Activated CD4-positive, CD25-positive, alpha-beta regulatory T cell treated with anti-CD3 and anti-CD28 coated beads, Interleukin-2, amount 50 U/mL, for 24 hours (primary cell): ENCODE measurements at places on chromosomes 6 and 20.

GRCh38 chr6:4021854-4022695 is 56.9 kb downstream of the FAM217A start:
- no peak for ATAC-seq

DNA sequence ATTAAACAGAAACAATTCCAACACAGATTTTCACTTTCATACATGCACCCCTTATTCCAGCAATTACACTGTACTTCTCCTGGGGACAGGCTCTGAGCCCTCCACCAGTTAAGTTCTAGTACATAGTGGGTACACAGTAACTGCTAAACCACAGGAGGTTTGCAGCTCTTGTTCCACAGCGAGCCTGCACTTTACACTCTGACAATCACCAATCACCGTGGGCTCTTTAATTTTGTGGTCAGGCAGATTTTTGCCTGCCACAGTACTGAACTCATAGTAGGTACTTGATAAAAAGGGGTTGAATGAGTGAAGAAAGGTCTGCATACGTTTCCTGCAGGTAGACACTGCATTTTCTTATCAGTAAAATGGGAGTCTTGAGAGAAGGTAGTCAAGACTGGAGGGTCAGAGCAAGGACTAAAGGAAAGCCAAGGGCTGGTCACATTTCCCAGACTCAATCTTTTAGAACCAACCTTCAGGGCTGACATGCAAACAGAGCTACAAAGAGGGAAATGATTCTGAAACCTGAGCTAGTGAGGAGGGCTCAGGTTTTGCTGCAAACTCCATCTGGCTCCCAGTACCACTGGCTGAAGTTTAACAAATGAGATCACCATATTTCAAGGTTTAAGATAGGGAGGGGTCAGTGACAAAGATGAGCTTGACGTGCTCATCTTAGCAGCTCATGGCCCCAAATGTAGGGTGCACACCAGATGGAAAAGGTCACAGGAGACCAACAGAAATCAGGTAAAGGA is 404.6 kb downstream of the BTBD9 start:
- ATAC-seq: no peak

DNA sequence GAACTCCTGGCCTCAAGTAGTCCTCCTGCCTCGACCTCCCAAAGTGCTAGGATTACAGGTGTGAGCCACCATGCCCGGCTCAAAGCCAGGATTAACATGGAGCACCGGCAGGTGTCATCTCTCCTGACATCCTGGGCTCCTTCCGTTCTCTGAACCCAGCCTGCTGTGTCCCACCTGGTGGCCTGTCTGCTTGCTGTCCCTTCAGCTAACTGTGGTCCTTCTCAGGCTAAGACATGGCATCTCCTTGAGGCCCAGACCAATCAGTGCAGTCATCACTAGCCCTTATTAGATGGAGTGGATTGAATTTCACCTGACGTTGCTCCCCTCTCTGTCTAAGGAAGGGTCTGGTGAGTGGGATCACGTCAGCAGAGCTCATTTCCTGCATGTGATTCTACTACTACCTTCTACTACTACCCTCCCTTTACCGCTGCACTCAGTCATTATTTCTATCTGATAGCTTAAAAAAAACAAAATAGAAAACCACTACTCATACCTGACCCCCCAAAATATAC is 28.0 kb upstream of the SYNJ2 start:
- ATAC-seq: no peak

DNA sequence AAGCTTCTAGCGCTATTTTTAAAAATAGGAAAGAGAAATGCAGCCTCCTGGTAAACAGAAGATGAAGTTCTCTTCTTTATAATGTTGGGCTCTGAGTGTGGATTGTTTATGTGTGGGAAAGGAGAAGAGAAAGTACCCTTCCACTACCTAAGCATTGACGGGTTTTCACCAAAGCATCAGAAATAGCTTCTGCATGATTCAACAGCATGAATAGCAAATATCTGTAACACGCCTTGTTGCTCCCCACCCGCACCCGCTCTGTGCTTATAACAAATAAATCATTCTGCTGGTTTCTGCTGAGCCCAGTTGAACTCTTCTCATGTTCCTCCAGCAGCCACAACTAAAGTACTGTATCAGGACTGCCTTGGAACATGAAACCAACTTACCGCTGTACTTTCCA is 20.7 kb downstream of the TXLNB start:
- ATAC-seq: peak; percentile 33

DNA sequence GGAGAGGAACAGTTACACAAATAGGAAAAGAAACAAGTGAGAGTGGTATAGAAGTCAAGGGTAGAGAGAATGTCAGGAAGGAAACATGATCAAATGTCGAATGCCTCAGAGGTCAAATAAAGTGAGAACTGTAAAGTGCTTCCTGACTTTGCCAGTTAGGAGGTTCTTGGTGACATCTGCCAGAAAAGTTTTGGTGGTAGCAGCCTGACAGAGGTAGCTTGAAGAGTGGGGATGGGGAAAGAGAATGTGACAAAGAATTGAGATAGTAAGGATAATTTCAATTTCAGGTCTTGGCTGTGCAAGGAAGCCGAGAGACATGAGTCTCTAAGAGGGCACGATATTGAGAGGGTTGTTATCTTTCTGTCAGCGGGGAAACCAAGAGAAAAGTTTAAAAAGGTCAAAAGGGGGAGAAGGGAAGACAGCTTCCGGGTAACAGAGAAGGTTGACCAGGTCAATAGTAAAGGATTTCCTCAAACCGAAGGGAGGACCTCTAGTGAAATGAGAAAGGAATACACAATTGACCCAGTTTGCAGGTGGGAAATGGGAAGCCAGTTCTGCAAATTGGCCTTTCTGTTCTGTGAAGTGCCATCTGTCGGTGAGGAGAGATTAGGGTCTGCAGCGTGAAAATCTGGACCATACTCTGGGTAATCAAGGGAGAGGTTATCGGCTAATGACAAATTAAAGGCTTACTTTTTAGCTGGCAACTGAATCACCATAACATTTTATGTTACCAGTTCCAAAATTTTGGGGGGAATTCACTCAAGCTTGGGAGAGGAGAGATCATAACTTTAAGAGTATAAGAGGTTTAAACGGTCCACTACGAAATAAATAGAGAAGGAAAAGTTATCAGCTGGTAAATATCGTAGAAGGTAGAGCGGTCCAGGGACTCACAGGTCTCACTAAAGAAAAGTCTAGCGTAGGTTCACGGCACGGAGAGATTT is 973 bp upstream of the BRD2 start:
- no peak for ATAC-seq

DNA sequence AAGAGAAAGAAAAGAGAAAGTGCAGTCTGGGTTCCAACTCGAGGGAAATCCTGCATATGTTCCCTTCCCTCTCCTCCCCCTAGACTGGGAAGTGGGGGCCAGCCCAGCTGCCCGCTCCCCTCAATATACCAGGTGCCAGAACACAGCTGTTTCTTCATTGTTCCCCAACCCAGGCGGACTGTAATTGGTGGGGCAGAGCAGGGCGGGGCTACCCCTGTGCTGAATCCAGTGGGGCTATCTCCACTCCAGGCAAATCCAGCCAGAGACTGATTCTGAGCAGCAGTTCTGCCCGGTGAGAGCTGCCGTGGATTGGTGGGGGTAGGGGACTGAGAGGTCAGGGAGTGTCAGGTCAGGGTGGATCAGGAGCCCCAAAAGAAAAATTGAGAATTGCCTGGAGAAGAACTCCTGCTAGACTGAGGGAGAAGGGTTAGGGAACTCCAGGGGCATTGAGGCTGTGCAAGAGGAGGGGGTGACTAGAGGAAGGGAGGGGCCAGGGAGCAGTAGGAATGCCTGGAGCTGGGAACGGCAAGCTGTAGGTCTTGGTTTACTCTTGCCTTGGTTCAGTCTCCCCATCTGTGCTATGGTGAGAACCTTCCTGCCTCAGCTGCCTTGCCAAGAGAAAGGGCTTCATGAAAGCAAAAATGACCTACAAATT is at the start of gene MYMX:
Gene MYMX (plus strand): TSS at position 250 of the 655 bp plus-strand sequence. CDS start 546 bp downstream, outside the sequence.
- no peak for ATAC-seq

DNA sequence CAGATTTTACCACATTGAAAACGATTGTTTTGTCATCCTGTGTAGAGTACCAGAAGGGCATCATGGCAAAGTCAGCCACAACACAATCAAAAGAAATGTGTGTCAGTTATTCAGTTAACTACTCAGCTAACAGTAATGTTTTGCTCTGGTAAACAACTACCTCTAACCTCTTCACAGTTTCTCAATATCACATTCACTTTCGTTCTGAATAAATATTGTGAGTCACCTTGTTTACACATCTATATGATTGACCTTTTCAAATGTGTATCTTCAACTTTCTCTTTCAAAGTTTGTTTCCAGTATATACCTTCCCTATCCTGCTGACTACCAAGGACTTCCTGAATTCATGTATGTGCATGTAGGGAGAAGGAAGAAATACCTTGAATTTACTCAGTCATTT is 216.6 kb upstream of the UFL1 start:
- peak; percentile 25 for ATAC-seq

DNA sequence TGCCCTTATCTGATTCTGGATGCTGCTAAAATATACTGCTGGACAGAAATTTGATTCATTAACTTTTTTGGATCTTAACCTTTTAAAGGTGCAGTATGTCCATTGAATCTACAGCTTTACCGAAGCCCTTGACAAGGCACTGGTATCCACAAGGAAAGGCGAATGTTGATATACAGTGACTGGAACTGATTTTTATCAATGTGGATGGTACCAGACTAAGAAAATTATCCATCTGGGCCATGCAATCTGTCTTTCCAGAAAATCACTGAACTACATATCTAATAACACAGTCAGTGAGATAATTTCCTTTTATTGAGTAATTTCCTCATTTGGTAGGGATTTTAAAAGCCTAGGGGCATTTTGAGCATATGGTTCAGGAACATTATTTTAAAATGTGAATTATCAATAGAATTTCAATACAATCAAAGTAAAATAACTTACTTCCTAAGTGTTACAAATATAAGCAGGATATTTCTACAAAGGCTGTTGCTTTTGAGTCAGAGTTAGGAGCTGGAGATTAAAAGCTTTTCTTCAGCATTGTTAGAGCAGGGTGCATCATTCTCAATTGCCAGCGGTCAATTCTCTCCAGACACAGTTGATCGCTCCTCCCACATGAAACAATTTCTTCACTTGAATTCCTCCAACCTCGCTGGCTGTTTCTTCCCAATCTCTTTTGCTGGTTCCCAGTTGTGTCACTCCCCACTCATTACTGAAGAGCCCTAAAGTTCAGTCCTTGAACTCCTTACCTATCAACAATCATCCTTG is 585.3 kb upstream of the FLRT3 start:
- ATAC-seq: no peak

DNA sequence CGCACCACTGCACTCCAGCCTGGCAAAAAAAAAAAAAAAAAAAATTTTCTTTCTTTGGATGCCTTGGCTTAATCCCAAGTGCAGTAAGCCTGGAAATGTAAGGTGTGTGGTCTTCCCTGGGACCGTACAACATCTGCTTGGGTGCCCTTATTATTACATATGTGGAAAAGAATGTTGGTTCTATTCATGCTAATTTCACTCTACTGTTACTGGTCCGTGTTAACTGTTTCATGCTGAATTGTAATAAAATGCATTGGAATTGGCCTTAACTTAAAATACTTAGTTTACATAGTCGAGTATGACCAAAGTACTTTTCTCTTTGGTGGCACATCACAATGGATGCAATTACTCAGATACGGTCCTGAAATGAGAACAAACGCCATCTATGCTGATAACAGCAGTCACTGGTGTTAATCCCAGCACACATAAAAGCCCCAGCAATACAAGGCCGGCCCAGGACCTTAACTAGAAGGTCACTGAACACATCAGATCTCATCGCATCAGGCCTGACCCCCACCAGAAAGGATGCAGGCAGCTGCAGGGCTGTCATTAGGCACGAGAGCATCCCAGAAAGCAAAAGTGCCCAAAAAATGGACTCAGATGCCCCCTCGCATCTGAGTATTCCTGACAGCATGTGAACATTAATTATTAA is 1.2 kb downstream of the SERPINB6 start:
- ATAC-seq: no peak

DNA sequence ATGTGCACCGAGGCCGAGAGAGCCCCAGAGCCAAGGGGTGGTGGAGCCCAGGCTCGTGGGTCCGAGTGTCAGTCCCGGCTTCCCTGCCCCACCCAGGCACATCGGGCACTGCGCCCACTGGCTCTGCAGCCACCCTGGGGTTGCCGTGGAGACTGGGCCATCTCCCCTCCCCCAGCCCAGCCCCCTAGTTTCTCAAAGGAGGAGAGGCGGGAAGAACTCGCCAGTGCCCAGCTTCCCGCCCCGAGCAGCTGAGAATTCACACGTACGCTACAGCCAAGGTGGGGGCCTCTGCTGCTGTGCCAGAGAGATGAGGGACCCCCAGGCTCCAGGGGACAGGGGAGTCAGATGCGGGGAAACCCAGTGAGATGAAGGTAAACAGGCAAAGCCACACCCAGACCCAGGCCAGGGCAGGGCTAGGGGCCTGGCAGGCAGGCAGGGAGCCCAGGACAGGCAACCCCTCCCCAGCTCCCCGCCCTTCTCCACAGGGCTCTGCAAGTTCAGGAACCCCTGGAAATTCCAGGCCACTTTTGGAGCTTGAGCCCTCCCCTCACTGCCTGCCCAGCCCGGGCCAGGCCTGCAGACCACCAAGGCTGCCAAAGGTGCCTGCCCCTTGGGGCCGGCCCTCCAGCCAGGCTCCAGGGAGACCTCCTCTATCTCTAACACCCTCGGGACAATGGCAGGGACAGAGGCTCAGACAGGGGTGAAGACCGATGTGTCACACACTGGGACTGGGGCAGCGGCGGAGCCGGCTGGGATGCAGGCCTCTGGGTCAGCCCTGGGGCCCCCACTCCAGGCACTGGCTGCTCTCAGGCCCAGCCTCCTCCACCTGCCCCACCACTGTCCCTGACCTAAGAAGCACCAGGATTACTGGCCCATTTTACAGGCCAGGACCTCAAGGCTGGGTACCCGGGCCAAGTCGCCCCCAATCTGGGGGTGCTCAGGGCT is 6.0 kb downstream of the LAMA5 start:
- ATAC-seq: no peak

DNA sequence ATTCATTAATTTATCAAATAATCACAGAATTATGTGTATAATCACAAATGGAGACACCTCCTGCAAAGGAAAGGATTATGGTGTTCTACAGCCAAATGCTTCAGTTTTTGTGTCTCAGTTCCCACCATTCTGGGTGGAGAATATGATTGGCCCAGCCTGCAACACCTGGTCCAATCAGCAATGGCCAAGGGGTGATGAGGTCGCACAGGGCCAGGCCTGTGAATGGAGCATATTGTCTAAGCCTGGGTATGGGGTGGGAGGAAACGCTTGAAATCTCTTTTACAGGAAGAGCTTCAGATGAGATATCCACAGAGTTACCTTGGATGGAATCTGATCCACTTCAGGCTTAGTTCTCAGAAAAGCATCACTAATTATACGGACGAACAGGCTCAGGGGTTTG is 271.6 kb downstream of the DHX35 start:
- no peak for ATAC-seq

- no peak for ATAC-seq
These were observed 100.3 kb upstream of the ENPP5 start for GRCh38 chr6:46271107-46271506.
